ENCODE measurements at places on chromosomes 4 and X.

- no peak for DNase-seq
These were observed 257.6 kb upstream of the CXXC4 start for GRCh38 chr4:104752337-104752736.

GRCh38 chr4:16707874-16708273 is 190.6 kb downstream of the LDB2 start:
- no peak for DNase-seq

DNA sequence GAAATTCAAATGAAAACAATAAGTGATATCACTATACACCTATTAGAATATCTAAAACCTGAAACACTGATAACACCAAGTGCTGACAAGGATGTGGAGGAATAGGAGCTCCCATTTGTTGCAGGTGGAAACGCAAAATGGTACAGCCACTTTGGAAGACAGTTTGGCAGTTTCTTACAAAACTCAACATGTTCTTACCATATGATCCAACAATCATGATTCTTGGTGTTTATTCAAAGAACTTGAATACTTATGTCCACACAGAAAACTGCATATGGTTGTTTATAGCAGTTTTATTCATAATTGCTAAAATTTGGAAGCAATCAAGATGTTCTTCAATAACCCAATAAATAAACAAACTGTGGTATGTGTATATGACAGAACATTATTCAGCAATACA is 107.9 kb downstream of the FHDC1 start:
- DNase-seq: no peak

- DNase-seq: no peak
These were observed 15.3 kb downstream of the PARM1 start for GRCh38 chr4:74948236-74948635.

DNA sequence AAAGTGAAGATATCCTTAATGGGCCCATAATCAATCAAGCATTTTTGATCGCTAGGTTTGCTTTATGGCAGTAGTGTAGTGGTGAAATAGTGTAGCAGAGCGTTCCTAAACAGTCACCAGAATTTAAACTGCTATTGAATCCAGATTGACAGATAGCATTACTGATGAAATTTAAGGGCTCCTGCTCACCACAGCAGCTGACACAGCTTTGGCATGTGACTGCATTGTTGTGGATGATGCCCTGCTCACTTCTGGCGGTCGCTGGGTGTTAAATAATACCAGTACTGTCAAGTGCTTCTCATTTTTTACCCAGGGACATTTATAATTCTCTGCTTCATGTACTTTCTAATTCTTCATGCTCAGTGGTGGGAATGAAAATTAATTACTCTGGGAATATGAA is 102.0 kb upstream of the ARHGAP24 start:
- DNase-seq: no peak

DNA sequence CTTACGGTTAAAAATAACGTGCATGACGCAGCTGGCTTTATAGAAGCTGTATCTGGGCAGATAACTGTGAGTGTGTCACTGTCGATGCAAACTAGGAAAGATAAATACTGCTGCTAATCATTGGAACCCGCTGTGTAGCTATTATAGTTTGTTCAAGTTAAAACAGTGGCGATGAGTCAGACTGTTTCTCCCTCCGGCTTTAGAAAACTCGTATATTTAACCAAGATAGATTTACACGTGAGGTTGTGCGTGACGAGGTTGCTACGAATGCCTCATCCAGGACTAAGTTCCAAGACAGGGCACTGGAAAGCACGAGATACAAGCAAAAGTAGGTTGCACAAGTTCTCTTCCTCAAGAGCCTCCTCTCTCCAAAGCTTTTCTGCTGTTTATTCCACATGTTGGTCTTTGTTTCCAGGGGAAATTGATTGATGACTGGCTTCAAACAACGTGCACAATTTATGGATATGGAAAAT is 270.7 kb downstream of the FBXW7 start:
- DNase-seq: no peak

DNA sequence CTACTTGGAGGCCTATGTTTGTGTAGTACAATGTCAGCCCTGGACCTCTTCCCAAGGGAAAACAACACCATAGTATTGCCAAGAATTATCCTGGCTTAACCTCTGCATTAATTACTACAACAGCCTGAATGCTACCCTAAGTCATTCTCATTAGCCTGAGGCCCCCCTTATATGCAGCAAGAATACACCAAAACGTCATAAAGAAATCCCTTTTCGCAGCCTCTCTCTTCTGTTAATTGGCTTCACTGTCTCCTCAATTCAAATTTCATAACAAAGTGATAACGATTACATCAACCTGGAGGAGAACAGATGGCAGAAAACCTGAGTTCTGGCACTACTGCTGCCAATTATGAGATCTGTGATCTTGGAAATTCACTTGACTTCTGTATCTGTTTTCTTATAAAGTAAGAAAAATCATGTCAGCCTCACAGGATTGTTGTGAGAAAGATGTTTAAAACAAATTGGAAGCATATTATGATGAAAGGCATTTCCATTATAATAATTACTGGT is 1663.1 kb downstream of the STIM2 start:
- DNase-seq: no peak

GRCh38 chr4:18513861-18514260 is 492.3 kb upstream of the LCORL start:
- DNase-seq: no peak

GRCh38 chr4:8092282-8092681 is 66.3 kb downstream of the ABLIM2 start:
- no peak for DNase-seq

DNA sequence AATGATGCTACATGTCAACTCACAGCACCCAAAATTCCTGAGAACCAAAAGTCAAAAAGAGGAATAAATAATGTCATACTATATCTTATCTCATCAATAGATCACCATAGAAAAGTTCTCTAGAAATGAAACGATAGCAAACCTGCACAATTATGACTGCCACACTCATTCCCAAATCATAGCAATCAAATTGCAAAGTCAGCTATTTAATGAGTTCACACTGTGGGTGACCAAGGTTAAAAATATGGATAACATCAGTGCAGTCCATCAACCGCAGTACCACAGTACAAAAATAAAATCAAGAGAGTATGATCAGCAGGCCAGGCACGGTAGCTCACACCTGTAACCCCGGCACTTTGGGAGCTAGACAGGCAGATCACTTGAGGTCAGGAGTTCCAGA is 62.3 kb downstream of the ATRX start:
- no peak for DNase-seq

DNA sequence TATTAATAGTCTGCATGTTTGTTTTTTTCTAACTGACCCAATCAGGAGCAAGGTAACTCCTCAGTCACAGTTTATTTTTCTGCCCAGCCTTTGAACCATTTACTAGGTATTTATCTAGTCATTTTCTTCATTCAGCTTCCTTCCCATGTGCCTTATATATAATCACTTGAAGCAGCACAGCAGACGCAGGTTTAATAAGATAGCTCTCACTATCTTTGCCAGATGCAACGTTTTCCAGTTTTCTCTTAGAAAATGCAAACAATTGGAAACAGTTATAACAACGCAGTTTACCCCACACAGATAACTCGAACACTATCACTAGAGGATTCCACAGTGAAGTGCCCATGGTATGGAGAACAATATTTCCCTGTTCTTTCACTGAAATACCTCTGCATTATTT is 56.4 kb upstream of the NFKB1 start:
- DNase-seq: no peak

- DNase-seq: no peak
These were observed 164.3 kb upstream of the PABPC4L start for GRCh38 chr4:134365852-134366251.

DNA sequence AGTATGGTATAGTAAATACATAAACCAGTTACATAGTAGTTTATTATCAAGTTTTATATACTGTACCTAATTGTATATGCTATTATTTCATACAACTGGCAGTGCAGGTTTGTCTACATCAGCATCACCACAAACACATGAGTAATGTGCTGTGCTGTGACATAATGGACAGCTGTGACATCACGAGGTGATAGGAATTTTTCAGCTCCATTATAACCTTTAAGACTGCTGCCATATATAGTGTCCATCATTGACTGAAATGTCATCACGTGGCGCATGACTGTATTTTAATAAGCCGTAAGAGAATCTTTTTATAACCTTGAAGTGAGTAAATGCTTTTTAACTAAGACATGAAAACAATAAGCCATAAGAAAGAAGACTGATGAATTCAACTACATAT is 44.8 kb upstream of the ANK2 start:
- DNase-seq: no peak

DNA sequence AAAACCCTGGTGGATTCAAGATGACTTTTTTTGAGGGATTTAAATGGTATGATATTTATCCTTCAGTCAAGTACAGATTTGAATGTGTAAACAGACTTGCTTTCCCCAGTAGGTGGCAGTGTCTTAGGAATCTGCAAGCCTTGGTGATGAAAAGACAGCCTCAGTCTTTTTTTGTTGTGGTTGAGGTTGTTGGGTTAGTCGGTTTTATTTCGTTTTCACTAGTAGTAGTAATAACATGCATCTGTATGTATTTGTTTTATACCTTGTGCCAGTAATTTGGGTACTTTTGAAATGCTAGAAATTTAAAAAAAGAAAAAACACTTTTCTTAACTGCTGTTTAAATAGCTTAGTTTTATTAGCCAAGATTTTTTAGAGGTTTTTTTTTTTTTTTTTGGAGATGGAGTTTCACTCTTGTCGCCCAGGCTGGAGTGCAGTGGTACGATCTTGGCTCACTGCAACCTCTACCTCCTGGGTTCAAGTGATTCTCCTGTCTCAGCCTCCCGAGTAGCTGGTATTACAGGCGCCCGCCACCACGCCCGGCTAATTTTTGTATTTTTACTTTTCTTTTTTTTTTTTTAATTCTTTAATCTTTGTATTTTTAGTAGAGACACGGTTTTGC is 39.2 kb downstream of the COPS4 start:
- peak; percentile 16 for DNase-seq

DNA sequence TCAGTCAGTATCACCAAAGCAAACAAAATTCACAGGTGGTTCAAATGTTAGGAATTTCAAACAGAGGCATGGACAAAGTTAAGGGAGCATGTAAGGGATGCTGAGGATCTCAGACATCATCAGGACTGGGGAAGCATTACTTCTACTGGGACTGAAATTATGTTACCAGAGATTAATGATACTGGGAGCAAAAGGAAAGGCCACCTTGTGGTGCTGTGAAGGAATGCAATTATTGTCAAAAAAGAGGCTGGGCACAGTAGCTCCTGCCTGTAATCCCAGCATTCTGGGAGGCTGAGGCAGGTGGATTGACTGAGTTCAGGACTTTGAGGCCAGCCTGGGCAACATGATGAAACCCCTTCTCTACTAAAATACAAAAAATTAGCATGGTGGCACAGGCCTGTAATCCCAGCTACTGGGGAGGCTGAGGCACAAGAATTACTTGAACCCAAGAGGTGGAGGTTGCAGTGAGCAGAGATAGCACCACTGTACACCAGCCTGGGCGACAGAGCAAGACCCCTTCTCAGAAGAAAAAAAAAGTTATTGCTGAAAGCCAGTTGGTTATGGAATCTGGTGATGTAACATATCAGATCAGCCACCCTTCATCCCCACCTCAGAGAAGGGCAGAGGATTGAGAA is 954.3 kb downstream of the PCDH7 start:
- no peak for DNase-seq

GRCh38 chrX:10110984-10111363 is 45.8 kb upstream of the CLCN4 start:
- DNase-seq: peak; percentile 29

GRCh38 chr4:182916483-182917181 is 554 bp downstream of the DCTD start:
- peak; percentile 5 for DNase-seq

DNA sequence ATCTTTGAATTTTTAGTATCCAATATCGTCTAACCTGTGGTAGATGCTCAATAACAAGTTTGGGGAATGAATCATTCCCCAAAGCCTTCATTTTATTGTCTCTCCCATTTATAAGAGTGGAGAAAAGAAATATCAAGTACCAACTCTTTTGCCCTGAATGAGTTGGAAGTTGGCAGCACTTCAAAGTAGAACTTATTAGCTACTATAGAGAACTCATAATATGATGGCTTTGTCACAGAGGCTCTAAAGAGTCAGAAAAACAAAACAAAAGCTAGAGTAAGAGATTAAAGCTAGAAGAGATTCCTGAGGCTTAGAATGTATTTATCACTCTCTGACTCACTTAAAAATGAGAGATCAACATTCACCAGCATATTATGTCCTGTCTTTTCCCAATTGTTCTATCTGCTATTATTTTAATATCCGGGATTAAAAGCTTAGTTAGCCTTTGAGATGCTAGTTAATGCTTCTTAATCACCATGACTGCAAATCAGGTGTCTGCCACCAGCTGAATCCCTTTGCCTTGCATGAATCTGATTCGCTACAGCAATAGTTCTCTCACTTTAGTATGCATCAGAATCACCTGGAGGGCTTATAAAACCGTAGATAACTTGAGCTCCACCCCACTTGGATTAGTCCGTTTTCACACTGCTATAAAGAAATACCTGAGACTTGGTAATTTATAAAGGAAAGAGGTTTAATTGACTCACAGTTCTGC is 77.9 kb downstream of the PALLD start:
- DNase-seq: no peak

DNA sequence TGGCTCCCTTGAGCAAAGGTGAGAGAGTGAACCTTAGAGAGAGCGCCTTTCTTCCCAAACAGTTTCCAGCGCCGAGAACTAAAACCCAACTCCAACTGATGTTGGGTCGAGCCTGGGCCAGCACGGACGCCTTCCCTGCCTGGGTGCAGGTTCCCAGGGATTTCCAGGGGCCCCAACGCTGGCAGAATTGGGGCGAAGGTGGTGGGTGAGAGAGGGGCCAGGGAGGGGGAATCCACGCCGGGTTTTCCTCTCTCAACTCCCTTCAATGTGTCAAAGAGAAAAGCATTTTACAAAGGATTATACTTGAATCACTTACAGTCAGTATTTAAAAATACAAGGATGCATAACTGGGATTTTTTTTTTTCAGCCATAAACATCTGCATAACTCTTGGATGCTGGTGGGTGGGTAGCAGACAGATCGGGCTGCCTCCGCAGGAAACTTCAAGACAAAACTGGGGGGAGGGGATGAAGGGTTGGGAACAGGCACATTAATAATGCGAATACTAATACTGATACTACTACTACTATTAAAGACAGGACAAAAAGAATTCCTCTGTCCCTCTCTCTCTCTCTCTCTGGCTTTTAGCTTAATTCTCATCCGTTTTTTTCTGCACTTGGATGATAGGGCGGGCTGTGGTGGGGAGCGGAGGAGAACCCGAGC is 1.3 kb upstream of the ARX start:
- DNase-seq: no peak

GRCh38 chr4:143782521-143782920 is 82.0 kb upstream of the FREM3 start:
- DNase-seq: no peak

- DNase-seq: no peak
These were observed 20.6 kb downstream of the GABRQ start for GRCh38 chrX:152658302-152658701.

DNA sequence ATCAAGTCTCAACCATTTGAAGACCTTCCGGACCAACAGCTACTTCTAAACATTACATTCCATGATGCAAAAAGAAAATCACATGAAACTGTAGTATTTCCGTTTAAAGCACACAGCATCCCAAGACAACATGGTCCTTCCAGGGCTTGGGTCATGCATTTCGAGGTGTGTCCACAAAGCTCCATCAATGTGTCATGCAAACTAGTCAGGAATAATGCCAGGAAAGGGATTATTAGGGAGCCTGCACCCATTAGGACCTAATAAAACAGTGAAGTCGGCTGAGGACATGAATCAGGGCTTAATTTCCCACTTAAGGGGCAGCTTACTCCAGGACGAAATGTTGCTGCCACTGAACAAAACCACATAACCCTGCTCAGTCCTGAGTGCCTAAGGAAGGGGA is 177.9 kb downstream of the TSPAN5 start:
- no peak for DNase-seq
